ENCODE measurements at places on chromosomes 3 and 15.
A peak's percentile ranks its signal among the peaks of the same experiment; 100 is the strongest.

DNA sequence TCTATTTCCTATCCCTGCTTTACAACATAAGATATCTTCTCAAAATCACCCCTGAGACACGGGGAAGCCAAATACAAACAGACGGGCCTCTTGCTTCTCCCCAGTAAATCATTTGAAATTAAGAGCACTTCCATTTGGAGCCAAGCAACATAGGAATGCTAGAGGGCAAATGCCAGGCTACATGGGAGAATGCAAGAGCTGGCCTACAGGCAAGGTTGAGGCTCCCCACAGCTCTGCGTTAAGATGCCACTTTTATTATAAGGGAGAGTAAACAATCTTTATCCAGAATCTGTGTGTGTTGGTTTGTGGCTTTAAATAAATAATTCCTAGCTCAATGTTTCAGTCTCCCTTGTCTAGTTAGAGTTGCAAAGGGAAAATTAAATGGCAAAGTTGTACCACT is 305.1 kb upstream of the KCNH8 start:
- DNase-seq: no peak

DNA sequence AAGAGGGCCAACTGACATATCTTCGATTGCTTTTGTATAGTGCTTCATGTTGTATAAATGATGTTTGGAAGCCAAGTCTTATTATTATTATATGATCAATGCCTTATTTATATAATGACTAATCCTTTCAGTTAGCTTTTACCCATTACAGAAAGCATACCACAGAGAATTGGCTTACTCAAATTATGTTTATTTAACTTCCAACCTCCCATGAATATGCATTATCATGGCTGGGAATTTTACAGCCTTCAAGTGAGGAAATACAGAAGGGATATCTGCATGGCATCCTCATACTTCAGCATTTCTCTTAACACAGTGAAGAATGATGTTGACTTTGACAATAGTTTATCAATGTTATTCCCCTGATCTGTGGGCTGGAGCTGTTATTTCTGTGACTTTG is 225.9 kb upstream of the GAP43 start:
- DNase-seq: no peak

DNA sequence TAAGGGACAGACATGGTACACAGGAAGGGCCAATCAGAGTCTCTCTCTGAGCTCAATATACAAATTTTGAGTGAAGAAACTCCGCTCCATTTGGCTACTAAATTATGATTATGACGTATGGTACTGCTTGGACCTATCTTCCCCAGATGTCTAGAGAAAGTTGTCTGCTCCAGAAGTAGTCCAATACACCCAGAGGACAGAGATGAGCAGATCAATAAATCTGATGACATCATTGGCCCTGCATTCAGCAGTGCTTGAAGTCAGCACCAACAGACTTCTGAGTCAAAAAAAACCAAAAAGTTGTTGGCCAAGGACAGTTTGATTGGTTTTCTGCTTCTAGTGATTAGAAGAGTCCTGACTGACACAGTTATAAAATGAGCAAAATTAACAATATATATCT is 19.9 kb upstream of the ARHGEF26 start:
- no peak for DNase-seq

GRCh38 chr3:13282986-13283876 is 136.9 kb downstream of the NUP210 start:
- DNase-seq: no peak

DNA sequence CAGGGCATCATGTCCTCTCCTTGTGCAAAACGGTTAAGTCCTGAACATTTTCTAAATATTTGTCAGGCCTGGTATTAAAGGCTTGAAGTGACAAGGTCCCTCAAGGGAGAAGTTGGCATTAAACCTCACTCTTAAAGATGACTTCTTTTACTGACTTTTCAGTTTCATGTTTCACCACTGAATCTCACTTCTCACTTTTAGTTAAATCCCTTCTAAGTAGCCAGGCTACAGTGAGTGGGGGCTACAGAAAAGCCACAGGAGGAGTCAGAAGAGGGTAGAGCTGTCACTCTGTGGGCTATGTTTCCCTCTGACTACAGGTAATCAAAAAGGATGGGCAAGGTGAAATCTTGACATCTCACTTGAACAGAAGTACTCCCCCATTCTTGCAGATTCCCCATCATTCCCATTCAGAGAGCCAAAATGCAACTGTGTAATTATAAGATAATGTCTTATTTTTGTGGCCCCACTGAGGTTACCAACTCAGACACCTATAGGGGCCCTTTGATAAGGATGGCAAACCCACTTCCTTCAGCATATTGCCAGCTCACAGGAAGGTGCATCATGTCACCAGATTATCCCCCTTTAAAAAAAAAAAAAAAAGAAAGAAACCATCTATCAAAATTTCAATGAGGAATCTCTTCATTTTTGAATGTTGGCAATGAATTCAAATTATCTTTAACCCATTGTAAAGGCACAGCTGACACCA is 790.1 kb upstream of the CFAP20DC start:
- peak; percentile 34 for DNase-seq

GRCh38 chr3:127112796-127113570 is 79.9 kb upstream of the PRR23E start:
- no peak for DNase-seq

DNA sequence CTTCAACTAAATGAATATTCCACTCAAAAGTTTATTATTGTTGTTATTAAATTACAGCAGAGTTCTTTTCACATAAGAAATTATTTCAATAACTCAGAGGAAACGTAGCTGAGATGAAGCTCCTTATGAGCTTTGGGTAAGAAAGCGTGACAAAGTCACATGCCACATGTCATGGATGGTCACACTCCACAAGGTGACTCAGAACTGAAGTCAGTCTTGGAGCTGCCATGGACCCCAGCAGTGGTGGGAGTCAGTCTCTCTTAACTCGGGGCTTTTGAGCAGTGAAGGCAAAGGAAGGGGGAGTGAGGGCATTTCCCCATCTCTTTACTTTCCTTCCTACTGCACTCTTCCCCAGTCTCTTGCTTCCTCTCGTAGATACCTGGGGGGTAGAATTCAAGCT is 87.5 kb upstream of the FAM3D start:
- DNase-seq: no peak

GRCh38 chr3:37814547-37814946 is 47.1 kb upstream of the CTDSPL start:
- no peak for DNase-seq

DNA sequence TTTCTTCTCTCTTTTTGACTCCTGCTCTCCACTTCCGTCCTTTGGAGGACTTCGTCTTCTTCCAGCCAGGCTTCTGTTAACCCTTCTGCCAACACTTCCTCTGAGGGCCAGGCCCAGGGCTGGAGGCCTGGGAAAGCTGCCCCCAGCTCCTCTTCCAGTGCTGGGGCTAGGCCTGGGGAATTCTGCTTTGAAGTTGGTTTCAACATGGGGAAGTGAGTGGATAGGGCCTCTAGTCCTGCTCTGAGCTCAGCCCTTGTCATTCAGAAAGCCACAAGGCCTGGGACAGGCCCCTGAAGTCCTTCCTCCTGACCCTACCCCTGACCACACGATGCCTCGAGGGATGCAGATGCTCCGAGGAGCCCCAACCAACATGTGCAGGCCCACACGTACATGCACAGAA is 53.9 kb upstream of the HERC1 start:
- DNase-seq: no peak

DNA sequence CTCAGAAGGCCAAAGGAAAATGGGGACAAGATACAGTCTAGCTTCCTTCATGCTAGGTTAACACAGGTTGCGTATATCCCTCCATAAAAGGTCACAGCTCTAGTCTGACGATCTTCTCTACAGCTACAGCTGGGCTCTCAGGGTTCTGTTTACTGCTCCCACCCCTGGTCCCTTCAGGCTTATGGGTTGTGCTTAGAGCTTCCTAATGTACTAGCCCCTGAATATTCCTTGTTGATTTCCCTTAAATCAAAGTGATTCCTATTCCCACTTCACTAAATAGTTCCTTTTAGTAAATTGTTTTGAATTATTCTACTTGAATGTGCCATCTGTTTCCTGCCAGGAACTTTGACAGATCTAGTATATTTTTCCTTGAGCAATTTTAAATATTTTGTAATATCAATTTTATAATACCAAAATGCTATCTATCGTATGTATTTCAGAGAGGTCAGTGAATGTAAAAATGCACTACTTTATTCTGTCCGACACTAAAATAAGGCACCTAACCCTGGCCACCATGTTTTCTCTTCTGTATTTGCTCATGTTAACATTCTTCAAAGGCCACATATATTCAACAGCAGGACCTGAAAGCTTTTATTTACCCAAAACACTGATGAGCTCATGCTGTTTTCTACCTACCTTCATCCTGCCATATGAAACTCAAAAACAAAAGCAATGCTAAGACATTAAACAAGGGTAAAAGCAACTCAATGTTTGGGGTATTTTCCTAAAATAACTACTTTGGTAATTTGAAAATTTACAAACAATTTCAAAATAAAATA is 92.8 kb upstream of the TGFBR2 start:
- no peak for DNase-seq

- no peak for DNase-seq
These were observed 9.1 kb upstream of the INO80 start for GRCh38 chr15:41125063-41125669.

GRCh38 chr3:14117468-14118399 is 6.9 kb downstream of the CHCHD4 start:
- no peak for DNase-seq

GRCh38 chr3:14174483-14174882 is 3.9 kb downstream of the XPC start:
- DNase-seq: no peak

GRCh38 chr15:98164986-98165385 is 204.5 kb downstream of the ARRDC4 start:
- no peak for DNase-seq

- DNase-seq: no peak
These were observed 12.7 kb upstream of the LXN start for GRCh38 chr3:158685159-158685558.

DNA sequence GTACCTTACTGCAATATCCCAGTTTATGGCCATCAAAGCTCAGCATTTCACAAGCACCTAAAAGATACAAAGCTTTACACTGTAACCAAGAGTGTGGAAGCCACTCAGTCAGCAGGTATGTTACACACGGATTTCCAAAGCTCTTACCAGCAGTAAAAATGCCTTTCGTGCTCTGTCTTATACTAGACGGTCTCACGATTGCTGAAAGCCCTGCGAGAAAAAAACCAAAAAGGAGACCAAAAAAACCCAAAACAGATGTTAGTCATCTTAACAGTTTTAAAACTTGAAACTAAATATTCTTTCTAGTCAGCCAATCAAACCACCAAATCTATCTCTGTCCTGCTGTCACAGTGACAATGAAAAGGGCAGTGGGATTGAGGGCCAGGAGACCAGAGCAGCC is 39.0 kb downstream of the TAMM41 start:
- DNase-seq: no peak

GRCh38 chr3:72733676-72734075 is 114.6 kb downstream of the SHQ1 start:
- no peak for DNase-seq

GRCh38 chr15:41921639-41922038 is 27.8 kb upstream of the SPTBN5 start:
- no peak for DNase-seq

GRCh38 chr3:141482245-141482922 is 4.4 kb upstream of the RASA2 start:
- no peak for DNase-seq

DNA sequence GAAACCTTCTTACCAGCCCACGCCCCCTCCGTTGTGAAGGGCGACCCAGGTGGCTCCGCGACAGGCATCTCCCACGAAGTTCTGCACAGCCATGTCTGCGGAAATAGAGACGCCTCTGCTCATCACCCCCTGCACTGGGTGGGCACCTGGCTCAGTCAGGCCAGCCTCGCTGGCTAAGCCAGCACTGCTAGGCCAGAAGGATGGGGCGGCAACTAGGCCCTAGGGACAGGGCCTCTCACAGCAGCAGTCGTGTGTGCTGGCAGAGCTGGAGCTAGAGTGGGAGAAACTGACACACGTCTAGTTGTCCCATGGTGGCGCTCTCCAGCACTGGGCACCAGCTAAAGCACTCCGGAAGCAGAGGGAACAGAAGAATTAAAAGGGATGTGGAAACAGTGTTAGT is 12.5 kb upstream of the ZXDC start:
- DNase-seq: no peak

GRCh38 chr3:122754929-122755328 is 38.7 kb downstream of the HSPBAP1 start:
- DNase-seq: no peak

DNA sequence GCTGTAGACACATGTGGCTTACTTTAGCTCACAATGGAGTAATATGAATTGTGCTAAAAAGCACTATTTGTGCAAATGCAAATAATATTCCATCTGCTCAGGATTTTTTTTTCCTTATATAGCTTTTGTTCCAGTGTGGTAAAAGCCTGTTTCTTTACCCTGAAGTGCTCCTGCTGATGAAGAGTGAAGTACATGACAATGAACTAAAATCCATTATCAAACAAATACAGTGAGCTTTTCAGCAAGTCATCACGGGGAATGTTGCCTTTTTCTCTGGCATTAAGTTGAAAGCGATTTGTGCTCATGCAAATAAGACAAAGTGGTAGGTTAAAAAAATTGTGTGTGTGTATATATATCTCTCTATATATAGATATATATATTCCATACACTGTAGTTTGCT is 28.6 kb upstream of the CCDC39 start:
- DNase-seq: no peak

- no peak for DNase-seq
These were observed 4.8 kb upstream of the PHGR1 start for GRCh38 chr15:40345867-40346578.

DNA sequence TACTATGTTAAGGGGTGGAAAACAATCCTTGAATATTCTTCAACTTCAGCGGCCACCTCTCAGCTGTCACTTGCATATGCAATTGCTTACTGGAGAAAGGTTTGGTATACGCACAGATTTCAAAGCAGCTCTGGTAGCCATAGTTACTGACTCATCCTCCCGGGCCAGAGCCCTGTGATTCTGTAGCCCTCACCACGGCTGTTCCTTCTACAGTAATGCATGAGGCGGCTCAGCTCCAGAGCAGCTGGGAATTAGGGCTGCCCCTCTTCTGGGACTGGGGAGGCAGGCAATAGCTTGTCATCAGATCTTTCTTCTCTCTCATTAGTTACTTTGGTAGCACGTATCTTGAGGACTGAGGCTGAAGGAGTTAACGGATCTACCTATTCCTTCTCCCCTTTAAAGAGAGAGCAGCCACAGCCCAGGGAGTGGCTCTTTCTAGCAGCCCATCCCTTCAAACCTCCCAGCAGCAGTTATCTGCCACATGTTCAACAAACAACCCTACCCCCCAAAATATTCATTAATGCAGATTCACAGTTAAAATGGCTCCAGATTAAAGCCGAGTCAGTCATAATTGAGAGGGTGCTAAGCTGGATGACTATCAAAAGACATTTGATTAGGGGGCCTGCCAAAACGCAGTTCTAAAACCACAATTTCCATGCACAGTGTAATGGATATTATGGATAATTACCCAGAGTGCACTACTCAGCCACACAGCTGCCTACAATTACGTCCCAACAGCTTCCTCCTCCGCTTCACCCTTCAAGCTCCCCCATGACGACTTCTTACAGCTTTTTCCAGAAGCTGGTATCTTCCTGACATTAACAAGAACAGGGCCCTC is 54.7 kb downstream of the ETV5 start:
- DNase-seq: no peak
